M059J (cell line): ENCODE measurements at places on chromosomes 6 and 20. TPM values are rescaled to one million over a fixed set of nuclear protein-coding genes. Genes with fewer than 3 reads are reported as not detected.

- DNase-seq: peak; percentile 95
Observed at GRCh38 chr20:35395728-35396127, 16.0 kb downstream of the UQCC1 start.

The SNPH gene
- 4.0 and 9.9 TPM in 2 replicates for total RNA-seq

GRCh38 chr20:37279820-37280219, 9.6 kb upstream of the MANBAL start:
- no peak for DNase-seq

GRCh38 chr6:146957181-146958093, 246.8 kb upstream of the STXBP5 start:
- DNase-seq: no peak

The PPP1R3G gene
- 1.3 and 3.0 TPM in 2 replicates for total RNA-seq

DNA sequence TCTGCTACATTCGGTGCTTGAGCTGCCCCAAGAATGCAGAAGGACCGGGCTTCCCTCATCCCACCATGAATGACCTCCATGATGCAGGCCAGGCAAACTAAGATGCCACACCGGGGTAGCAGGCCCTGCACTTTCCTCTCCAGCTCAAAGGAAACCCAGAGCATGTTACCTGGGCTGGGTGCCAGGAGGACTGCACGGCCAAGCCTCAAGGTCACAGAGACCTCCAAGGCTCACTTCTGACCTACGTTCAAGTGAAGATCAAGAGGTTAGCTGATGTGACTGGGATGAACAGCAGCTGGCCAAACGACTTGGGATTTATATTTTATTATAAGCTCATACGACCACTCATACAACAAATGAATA, 501.8 kb downstream of the CD83 start:
- DNase-seq: no peak

The LAMA2 gene
- 1.5 and 3.8 TPM in 2 replicates for total RNA-seq

DNA sequence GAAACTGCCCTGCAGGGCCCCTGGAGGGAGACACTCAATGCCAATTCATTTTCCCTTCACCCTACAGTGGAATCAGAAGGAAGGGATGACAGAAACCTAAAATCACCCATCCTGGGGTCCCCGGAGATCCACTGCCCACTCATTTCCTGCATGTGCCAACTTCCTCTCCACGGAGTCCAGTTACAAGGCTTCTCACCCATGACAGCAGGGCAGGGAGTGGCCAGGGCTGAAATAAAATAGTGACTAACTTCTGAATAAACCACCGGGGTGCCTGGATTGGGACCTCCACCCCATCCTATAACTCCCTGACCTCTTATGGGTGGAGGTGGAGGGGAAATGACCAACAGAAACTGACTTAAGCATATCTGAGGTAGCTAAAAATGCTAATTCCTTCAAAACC, 362.3 kb downstream of the MAFB start:
- no peak for DNase-seq

DNA sequence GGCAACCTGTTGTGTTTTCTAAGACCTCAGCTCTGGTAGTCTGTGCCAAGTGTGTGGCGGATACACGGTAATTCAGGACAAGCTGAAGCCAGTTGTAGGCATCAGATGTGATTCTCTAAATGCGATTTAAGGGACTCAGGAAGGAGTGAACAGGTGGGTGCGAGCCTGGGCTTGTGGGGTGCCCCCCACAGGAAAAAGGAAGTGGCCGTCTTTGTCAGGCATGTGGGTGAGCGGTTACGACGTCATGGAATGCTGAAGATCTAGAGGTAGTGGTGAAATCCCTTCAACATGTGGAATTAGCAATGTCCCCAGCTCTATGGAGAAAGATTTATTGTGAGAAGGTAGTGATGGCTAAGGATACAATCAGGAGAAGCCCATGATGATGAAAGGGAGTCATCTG, 95.1 kb upstream of the EXOC2 start:
- DNase-seq: no peak

The THEMIS gene
- total RNA-seq: not detected in 2 replicates

The ZNFX1 gene
- 104 and 156 TPM in 2 replicates for total RNA-seq

GRCh38 chr6:41489120-41489851, 56.9 kb upstream of the FOXP4 start:
- no peak for DNase-seq

The CLIC5 gene
- total RNA-seq: not detected in 2 replicates

DNA sequence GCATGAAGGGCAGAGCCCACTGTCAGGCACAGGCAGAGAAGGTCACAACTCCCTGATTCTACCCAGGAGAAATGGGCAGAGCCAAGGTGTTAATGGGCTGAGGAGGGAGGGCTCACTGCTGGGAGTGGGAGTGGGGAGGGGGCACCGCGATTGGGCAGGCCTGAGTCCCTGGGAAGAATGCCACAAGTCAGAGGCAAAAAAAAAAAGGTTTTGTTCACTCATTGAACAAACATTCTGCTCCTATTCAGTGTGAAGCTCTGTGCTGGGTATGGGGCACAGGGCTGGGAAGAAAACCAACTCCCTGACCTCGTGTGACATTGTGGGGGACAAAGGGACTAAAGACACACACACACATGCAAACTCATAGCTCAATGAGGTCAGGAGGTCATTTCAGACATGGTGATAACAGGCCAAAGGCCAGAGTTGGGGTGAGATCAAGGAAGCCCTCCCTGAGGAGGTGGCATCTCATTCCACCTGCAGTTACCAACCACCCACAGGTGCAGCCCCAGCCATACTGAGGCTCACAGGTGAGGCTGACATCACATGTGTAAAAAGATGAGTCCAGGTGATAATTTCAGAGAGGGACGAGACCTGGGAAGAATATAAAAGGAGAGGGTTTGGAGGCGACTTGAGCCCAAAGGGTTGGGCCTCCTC, 3.2 kb upstream of the PMEPA1 start:
- DNase-seq: no peak

GRCh38 chr6:113645986-113646385, 211.2 kb upstream of the MARCKS start:
- no peak for DNase-seq

DNA sequence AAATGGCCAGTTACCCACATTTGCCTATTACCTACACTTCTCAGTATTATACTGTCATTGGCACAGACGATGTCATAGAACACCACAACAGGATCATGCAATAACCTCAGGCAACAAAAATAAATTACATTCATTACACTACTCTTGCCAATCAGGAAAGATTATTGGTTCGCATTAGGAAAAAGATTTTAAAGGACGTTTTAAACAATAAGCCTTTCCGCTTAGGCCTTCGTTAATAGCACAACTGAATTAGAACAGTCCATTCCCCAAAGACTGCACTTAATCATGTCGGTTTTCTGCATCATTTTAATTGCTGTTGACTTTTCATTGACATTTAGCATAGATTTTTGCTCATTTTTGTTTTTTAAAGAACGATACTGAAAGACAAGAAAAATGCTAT, 912 bp upstream of the SENP6 start:
- DNase-seq: peak; percentile 13

GRCh38 chr6:7261852-7262461, 51.0 kb downstream of the SSR1 start:
- DNase-seq: no peak

DNA sequence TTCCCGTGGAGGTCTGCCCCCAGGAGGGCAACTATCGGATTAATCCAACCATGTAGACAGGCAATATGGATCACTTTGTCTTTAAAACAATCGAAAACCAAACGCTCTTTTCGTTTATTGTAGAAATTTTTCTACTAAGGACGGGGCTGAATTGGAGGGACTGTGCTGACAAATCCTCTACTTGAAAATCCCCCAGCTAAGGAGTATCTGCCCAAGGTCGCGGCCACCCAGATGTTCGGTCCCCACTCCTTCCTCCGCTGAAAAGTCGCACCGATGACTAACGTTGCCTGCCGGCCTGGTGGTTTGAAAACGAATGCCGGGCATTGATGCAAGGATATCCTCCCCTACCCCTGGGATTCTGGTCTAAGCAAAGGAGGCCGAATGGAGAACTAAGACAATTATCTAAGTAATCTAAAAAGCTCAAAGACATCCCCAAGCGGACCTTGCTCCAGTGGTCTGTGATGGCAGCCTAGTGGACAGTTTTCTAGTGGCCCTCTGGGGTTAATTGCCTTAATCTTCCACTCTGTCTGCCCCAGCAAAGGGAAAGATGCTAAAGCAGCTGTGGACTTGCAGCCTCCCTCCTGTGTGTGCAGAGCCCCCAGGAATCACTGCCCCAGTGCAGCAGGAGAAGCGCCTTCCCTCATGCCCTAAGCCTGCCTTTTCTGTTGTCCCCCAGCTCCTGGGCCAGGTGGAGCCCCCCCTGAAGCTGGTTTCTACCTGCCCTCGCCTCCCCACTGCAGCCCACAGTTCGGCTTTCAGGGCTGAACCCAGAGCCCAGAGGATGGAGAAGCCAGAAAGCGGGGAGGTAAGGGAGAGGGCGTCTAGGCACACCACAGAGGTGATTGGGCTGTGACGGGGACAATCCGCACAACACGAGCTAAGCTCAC, 3.6 kb upstream of the FOXC1 start:
- no peak for DNase-seq

The FAM83C gene
- 0.02 TPM in 1 of 2 replicates, not detected in the other for total RNA-seq

- DNase-seq: peak; percentile 15
Observed at GRCh38 chr6:21067521-21067920, 526.0 kb upstream of the SOX4 start.

- DNase-seq: no peak
Observed at GRCh38 chr20:42214074-42214473, 595.9 kb upstream of the CHD6 start.

The TGM3 gene
- not detected in 2 replicates for total RNA-seq

The GABRR1 gene
- not detected in 2 replicates for total RNA-seq

DNA sequence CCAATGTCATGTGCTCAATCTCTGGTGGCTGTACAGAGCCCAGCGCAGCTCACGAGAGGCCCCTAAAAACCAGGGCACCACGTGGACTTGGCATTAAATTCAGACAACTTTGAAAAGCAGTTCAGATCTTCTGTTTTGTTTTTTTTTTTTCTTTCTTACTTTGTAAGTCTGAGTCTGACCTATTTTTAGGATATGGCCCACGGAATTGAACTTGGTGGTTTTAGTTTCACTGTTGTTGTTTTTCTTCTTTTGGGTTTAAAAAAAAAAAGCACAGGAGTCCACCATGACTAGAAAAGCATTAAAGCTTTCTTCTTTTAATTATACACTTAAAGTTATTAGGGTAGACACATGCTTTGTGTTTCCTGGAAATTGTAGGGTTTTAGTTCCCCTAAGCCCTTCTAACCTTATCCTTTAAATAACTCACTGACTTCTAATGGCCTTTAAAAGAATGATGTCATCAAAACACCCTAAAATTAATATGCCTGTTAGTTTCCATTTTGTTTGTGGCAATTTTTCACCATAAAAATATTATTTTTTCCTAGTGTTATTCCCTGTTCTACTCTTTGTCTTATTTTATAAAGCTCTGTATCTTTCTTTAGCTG, 48.5 kb upstream of the CCN2 start:
- no peak for DNase-seq

The PCED1A gene
- total RNA-seq: 15.6 and 38.5 TPM in 2 replicates

The EEF1A2 gene
- 154 and 260 TPM in 2 replicates for total RNA-seq

GRCh38 chr6:159435701-159436100, 257.3 kb downstream of the SOD2 start:
- DNase-seq: no peak

- no peak for DNase-seq
Observed at GRCh38 chr6:129555206-129555832, 154.7 kb downstream of the ARHGAP18 start.

- no peak for DNase-seq
Observed at GRCh38 chr6:84763886-84764331, 489 bp downstream of the TBX18 start.

- no peak for DNase-seq
Observed at GRCh38 chr20:38055848-38056247, 22.3 kb downstream of the RPRD1B start.

DNA sequence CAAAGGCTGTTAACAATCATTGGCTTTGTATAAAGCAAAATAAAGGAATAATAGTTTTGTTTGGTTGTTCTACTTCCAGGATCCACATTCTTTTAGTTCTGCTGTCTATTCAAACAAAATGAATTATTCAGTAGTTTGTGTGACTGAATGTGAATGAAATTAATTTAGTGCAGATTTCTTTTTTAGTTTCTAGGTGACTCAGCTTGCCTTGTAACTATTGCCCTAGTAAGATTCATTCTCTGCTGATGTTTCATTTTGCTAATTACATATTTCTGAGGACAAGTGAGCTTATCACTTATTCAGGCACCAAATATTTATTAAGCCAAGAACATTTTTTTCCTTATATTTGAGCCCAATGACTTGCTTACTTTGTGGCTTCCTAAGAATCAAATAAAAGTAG, 46.5 kb upstream of the RIPOR2 start:
- DNase-seq: peak; percentile 42

- no peak for DNase-seq
Observed at GRCh38 chr6:157376706-157377230, 4.2 kb upstream of the ZDHHC14 start.
